DMS79 treated with DMSO at 0.1 percent for 48 hours (cell line): ENCODE measurements at places on chromosomes 6 and 20.
A peak's percentile ranks its signal among the peaks of the same experiment; 100 is the strongest.

GRCh38 chr6:154435400-154435945 is 75.0 kb downstream of the CNKSR3 start:
- DNase-seq: no peak

GRCh38 chr6:121435444-121436069 is at the start of gene GJA1:
Gene GJA1 (plus strand): TSS chr6:121435646. CDS start chr6:121446848, 11,202 bp downstream.
- no peak for DNase-seq

GRCh38 chr6:167229586-167229985 is 61.5 kb upstream of the UNC93A start:
- no peak for DNase-seq

DNA sequence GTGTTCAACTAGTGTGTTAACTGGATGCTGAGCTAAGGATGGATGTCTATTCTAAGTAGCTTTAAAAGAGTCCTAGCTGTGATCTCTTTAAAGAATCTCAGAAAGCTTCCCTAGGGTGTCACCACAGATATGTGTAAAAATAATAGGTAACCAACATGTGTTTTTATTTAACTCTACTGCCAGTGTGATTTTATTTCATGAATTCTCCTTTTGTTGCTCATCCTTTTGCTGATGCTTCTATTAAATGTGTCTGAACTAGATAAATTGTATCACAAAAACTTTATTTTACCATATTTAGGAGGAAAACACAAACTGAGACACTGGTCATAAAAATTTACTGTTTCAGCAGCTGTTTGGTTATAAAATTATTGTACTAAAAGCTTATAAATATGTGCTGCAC is 809.4 kb upstream of the CITED2 start:
- no peak for DNase-seq

DNA sequence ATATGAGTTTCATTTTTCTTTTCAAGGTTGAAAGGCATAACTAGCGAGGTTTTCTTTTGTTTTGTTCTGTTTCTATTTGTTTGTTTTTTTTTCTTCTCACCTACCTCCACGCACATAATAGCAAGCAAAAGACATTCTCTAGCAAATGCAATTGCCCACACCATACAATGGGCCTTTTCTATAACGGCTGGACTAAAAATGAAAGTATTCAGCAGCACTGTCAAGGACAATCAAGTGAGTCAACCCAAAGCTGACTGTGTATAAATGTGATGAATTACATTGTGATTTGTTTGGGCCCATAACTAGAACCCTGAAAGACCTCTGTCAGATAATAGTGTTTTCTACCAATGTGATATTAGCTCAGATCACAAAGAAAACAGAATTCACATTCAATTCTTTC is 496.7 kb downstream of the RNF144B start:
- no peak for DNase-seq

DNA sequence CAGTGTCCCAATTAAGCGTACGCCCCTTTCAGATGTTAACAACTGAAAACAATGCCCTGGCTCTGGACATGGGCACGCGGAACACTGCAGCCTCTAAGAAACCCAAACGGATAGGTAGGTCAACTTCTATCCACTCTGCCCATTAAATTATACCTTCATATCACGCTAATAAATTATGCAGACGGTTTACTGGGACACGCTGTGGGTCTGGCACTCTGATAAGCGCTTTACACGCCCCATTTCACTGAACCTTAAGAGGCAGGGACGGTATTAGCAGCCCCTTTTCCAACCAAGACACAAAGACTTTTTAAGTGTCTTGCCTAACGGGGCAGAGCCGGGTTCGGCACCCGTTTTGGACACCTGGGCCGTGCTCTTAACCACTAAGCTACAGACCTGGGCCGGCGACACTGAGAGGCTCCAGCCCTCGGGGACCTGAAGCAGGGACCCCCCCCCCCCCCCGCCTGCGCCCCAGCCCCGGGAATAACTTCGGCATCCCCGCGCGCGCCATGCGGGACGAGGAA is 744 bp downstream of the STAU1 start:
- DNase-seq: peak; percentile 56

DNA sequence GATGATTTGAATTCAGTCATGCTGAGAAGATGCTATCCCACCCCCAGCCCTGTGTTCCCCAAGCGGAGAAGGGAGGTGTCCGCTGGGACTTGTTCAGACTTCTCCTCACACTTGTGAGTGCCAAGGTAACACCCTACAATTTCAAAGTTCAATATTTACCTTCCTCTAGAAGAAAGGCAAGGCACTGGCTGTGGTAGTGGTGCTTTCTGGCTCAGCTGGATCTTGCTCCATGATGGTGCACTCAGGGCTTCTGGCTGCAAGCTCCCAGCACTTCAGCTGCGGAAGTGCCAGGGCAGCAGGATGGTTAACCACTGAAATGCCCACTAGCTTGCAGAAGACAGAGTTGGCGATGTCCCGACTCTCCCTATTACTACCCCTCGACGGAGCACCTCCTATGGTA is 135.4 kb downstream of the MTFR2 start:
- no peak for DNase-seq

GRCh38 chr6:52415917-52416628 is 4.1 kb upstream of the EFHC1 start:
- DNase-seq: no peak

DNA sequence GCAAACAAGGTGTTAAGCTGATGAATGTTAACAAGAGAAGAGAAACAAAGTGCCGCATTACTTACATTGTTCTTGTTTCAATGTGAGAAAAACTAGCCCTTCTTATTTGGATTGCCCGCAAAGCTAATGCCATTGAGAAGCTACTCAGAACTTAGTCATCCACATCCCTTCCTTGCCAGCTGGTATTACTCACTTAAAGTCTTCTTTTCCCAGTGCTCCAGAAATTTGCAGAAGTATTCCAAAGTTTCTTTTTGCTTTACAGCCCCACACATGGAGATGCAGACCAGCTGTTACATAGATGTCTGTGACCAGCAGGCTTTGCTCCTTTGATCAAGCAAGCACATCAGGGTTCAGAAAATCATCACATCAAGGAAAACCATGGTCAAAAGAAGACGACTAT is 529.0 kb downstream of the TBC1D32 start:
- DNase-seq: no peak

DNA sequence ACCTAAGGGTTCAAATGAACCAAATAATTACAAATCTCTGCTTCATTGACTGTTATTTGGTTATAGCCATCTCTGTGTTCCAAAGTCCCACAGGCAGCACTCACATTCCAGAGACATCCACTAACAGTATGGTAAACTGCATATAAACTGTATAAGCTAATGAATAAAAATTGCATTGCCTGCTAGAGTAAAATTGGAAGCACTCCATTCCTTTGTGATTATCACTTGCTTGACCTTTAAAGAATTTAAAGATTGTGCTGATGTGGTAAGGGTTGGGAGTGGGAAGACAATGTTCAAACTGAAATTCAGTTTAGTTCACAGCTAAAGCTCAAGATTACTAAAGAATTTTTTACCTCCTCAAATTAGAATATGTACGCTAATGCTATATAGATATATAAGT is 31.0 kb upstream of the OSTM1 start:
- DNase-seq: no peak

GRCh38 chr6:134464690-134465411 is 146.9 kb upstream of the SGK1 start:
- DNase-seq: no peak

DNA sequence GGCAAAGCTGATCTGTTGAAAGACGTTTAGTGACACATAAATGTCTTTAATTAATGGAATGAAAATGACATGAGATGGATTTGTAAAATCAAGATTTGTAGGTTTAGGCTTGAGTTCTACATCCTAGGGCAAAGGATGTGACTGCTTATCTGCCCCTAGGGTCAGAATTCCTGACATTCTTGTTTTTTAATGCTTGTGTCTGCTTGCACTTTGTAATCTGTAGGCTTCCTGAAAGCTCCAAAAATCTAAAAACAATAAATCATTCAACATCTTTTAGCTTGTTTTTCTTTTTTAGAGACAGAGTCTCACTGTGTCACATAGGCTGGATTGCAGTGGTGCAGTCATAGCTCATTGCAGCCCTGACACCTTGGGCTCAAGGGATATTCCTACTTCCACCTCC is 107.9 kb upstream of the MLIP start:
- DNase-seq: no peak

DNA sequence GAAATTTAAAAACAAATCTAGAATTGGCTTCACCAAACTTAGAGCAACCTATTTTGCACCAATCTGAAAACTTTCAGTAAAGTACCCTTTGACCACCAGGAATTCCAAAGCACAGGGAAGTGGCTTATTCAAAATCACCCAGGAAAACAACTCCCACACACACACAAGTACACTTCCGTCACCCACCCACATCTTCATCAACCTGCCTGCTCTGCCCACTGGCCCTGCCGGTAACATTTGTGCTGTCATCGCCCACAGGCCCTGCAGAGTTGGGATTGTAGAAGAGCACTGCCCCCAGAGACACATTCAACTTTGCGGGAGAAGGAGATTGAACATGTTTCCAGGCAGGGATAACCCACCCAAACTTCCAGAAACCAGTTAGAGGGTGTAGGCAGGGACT is 19.3 kb upstream of the SCML4 start:
- no peak for DNase-seq

- DNase-seq: no peak
Observed at GRCh38 chr6:17120019-17120418, 18.2 kb downstream of the STMND1 start.

GRCh38 chr20:46402331-46402811 is 4.0 kb downstream of the ELMO2 start:
- DNase-seq: no peak

DNA sequence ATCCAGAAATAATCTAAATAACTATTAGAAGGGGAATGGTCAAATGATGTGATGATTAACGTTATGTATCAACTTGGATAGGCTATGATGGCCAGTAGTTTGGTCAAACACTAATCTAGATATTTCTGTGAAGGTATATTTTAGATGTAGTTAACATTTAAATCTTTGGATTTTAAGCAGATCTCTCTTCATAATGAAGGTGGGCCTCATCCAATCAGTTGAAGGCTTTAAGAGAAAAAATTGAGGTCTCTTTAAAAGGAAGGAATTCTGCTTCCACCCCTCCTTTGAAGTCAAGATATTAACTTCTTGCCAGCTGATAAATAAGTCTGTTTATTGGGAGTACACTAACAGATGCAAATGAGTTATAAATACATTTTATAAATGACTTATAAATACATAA is 760.0 kb upstream of the SLC35B3 start:
- DNase-seq: no peak

GRCh38 chr6:38279963-38280588 is 359.7 kb downstream of the BTBD9 start:
- DNase-seq: no peak

- no peak for DNase-seq
Observed at GRCh38 chr6:79525272-79526100, 11.7 kb downstream of the LCA5 start.

- no peak for DNase-seq
Observed at GRCh38 chr6:84749181-84749580, 15.2 kb downstream of the TBX18 start.

- peak; percentile 90 for DNase-seq
Observed at GRCh38 chr6:108666656-108667260, 106.0 kb downstream of the FOXO3 start.

GRCh38 chr6:102746941-102747340 is 1353.4 kb downstream of the GRIK2 start:
- DNase-seq: no peak

GRCh38 chr20:21874921-21875320 is 169.5 kb downstream of the PAX1 start:
- no peak for DNase-seq

- no peak for DNase-seq
Observed at GRCh38 chr20:11447371-11448100, 470.2 kb upstream of the BTBD3 start.

GRCh38 chr6:81634155-81634880 is 118.2 kb downstream of the TENT5A start:
- DNase-seq: no peak

DNA sequence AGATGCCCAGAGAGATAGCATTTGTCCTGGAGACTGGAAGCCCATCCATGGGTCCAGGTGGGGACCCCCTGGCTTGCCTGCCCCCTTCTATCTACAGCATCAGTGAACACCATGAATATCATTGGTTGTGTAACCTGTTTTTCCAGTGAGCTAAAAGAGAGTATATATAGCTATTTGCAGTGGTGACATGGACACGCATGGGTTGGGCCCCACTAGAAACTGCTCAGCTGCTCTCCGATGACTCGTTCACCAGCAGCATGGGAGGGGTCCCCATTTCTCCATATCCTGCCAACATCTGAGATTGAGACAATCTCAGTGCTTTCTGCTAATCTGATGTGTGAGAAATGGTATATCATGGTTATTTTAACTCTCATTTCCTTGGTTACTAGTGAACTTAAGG is 4.0 kb upstream of the ZC3H12D start:
- no peak for DNase-seq

DNA sequence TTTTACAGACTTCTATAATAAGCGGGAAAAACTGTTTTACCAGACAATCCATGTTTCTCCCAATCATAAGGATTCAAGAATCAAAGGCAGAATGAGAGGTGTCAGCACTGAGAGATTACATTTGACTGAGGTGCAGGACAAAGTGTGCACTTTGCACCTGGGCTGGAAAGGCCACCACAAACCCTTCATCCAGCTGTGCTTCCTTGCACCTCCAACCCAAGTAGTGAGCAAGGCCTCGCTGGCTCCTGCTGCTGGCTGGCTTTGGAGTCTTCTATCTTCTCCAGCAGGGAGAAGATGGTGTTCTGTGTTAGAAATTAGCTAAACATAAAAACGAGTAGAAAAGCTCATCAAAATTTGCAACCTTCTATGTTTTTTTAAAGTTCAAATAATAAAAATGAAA is 77.7 kb downstream of the CHD6 start:
- DNase-seq: no peak

GRCh38 chr20:49115564-49115963 is 69.5 kb downstream of the CSE1L start:
- no peak for DNase-seq

DNA sequence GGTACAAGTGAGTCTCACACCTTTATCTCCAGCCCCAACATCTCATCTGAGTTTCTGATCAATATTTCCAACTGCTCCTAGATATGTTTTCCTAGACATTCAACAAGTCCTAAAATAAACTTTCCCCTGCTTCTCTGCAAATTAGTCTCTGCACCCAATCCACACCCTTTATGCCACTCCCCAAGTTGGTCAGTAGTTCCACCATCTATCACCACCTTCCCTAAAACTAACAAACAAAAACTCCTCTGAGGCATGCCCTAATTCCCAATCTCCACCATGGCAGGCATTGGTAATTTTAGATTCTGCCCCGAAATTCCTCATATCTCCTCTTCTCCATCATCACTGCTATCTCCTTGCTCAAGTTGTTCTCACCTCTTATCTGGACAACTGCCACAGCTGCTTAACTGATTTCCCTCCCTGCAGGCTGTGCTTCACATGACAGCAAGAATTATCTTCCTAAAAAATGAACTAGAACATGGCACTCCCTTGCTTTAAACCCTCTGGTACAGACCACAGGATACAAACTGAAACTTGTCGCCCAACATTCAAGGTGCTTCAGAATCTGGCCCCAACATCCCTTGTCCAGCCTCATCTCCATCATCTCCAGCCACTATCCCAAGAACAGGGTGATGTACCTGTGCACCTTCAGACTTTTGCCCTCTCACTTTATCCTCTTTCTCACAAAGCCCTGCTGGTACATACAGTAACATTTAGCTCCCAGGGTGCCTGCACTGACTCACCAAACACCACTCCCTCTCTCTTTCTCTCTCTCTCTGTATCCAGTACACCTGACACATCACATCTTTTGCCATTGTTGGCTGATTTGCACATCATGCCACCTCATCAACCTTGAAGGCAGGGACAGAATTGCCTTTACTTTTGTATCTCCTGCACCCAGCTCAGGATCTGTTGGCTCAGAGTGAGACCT is 55.5 kb downstream of the ZHX3 start:
- no peak for DNase-seq
